ENCODE measurements at places on chromosomes 7 and 10. TPM values are rescaled to one million over a fixed set of nuclear protein-coding genes. Genes with fewer than 3 reads are reported as not detected.

- ATAC-seq = peak; percentile 87
Measured at GRCh38 chr7:140512317-140513000, 33.2 kb upstream of the MKRN1 start.

GRCh38 chr10:52353960-52354394 lies 39.9 kb downstream of the DKK1 start:
- ATAC-seq = no peak

- peak; percentile 99 for ATAC-seq
Measured at GRCh38 chr7:20340839-20341238, 10.1 kb downstream of the ITGB8 start.

DNA sequence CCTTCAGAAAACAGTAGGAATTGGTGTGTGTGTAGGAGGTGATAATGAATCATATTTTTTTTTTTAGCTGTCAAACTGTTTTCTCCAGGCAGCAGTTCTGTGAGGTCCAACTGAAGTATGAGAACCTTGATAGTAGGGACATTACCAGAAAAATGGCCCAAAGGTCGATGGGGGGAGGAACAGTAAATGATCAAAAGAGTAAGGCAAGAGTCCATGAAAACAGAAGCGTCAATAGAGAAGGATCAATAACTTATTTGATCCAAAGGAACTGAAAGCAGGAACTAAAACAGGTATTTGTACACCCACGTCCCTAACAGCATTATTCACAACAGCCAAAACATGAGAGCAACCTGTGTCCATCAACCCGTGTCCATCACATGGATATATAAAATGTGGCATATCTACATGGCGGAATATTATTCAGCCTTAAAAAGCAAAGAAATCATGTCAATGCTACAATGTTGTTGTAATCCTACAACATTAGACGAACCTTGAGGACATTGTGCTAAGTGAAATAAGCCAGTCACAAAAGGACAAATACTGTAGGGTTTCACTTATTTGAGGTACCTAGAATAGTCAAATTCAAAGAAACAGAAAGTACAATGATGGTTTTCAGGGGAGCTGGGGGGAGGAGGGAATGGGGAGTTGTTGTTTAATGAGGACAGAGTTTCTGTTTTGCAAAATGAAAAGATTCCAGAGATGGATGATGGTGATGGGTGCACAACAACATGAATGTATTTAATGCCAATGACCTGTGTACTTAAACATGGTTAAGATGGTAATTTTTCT lies 214.0 kb upstream of the KLF14 start:
- ATAC-seq = no peak

Gene HHEX
- total RNA-seq = 1.1 TPM

Gene FHIP2A
- total RNA-seq = 7.9 TPM

- peak; percentile 94 for ATAC-seq
Measured at GRCh38 chr7:39535720-39536119, 30.5 kb upstream of the YAE1 start.

Gene PAPOLB
- not detected for total RNA-seq

Gene AKR1E2
- total RNA-seq = 1.3 TPM

- no peak for ATAC-seq
Measured at GRCh38 chr7:143271240-143271639, 8.0 kb downstream of the GSTK1 start.

- peak; percentile 98 for ATAC-seq
Measured at GRCh38 chr7:140479062-140479738, at the start of gene MKRN1. TSS of gene MKRN1 (minus strand) at chr7:140479505. CDS start at chr7:140479344, 161 bp downstream.
